ENCODE measurements at places on chromosomes 2 and 18. TPM values are rescaled to one million over a fixed set of nuclear protein-coding genes. Genes with fewer than 3 reads are reported as not detected.

Gene VIT
- not detected for total RNA-seq

Gene CYP1B1
- 7.9 TPM for total RNA-seq

Gene MARCO
- 5.8 TPM for total RNA-seq

Gene GALNT1
- 50.4 TPM for total RNA-seq

Gene SLC14A1
- 2.5 TPM for total RNA-seq

Gene SERPINE2
- total RNA-seq, result 2.5 TPM

Gene SERPINB3
- total RNA-seq, result not detected

Gene BOLL
- total RNA-seq, result 0.10 TPM

Gene PLGLB2
- total RNA-seq, result 0.52 TPM

Gene TNFRSF11A
- total RNA-seq, result 1.4 TPM

Gene RNPEPL1
- 41.1 TPM for total RNA-seq

Gene CCDC141
- 33.9 TPM for total RNA-seq

Gene ACADL
- total RNA-seq, result not detected

Gene KCNS3
- total RNA-seq, result not detected

Gene RFTN2
- under 0.01 TPM for total RNA-seq

Gene SOX11
- under 0.01 TPM for total RNA-seq

Gene EML6
- 0.73 TPM for total RNA-seq

Gene KATNAL2
- total RNA-seq, result 0.42 TPM

Gene POTEC
- total RNA-seq, result not detected

Gene LCLAT1
- 14.6 TPM for total RNA-seq

Gene GDF7
- 0.31 TPM for total RNA-seq

Gene TMBIM1
- 87.5 TPM for total RNA-seq

Gene CCT4
- 52.1 TPM for total RNA-seq

Gene RPRM
- total RNA-seq, result 0.10 TPM

Gene ETAA1
- 17.7 TPM for total RNA-seq

Gene PRKAG3
- not detected for total RNA-seq

Gene TCF4
- total RNA-seq, result 27.5 TPM

Gene ADNP2
- 83.3 TPM for total RNA-seq

Gene ST6GAL2
- total RNA-seq, result 0.21 TPM

Gene HOXD3
- total RNA-seq, result not detected

Gene ANAPC1
- total RNA-seq, result 53.3 TPM

Gene SIX3
- not detected for total RNA-seq

Gene BCS1L
- 3.4 TPM for total RNA-seq

Gene CREG2
- not detected for total RNA-seq

Gene DOK6
- 2.2 TPM for total RNA-seq

Gene VRK2
- 25.1 TPM for total RNA-seq

Gene NOL4
- total RNA-seq, result not detected

Gene SCN3A
- total RNA-seq, result 3.3 TPM

All from mononuclear cell (primary cell).